Fibroblast of skin of abdomen (primary cell): ENCODE measurements at places on chromosomes 6 and 20.
A peak's percentile ranks its signal among the peaks of the same experiment; 100 is the strongest.

DNA sequence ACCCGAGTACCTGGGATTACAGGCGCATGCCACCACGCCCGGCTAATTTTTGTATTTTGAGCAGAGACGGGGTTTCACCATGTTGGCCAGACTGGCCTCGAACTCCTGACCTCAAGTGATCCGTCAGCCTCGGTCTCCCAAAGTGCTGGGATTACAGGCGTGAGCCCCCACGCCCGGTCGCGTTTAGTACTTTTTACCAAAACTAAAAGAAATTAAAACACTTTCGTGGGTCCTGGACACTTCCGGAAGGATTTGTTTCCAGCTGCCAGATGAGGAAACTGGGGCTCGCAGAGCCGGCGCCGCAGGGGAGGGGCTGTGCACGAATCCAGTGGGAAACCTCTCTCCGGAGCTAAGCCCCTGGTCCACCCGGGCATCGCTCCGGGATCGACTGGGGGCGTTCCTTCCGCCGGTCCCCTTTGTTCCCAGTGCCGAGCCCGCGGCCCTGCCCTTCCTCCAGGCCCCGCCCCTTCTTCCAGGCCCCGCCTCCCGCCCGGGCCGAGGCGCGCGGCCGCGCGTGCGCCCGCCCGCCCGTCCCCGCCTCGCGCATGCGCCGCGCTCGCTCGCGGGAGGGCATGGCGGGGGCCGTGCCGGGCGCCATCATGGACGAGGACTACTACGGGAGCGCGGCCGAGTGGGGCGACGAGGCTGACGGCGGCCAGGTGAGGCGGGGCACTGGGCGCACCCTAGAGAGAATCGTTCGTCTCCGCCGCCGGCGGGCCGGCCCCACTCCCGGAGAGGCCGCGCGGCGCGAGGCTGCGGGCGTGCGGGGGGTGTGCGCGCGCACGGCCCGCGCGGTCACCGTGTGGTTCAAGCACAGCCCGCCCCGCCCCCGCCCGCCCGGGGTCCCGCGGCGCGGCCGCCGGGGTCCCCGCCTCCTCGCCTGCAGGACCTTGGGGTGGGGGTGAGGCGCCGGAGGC lies at the start of gene NELFCD:
TSS of gene NELFCD (plus strand) at position 546 of the 917 bp plus-strand sequence. CDS start at position 600, 54 bp downstream.
- peak; percentile 87 for DNase-seq

DNA sequence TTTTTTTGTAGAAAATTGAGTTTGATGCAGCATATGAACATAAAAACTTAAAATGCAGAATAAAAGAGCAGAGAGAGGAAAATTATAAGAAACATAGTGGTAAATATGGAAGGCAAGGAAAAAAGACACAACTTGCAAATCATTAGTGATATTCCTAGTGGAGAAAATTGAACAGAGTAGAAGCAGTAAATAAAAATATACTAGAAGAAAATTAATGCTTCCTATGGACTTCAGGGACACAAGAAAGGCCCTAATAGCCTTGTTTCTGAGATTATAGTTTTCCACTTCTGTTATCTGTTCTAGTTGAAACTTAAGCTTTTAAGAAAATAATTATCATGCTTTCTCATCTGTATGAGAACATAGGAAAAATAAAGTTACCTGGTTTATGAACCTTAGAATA lies 25.6 kb upstream of the ADIG start:
- DNase-seq = no peak

- DNase-seq = no peak
Observed at GRCh38 chr20:3731944-3732326, 550 bp upstream of the HSPA12B start.

DNA sequence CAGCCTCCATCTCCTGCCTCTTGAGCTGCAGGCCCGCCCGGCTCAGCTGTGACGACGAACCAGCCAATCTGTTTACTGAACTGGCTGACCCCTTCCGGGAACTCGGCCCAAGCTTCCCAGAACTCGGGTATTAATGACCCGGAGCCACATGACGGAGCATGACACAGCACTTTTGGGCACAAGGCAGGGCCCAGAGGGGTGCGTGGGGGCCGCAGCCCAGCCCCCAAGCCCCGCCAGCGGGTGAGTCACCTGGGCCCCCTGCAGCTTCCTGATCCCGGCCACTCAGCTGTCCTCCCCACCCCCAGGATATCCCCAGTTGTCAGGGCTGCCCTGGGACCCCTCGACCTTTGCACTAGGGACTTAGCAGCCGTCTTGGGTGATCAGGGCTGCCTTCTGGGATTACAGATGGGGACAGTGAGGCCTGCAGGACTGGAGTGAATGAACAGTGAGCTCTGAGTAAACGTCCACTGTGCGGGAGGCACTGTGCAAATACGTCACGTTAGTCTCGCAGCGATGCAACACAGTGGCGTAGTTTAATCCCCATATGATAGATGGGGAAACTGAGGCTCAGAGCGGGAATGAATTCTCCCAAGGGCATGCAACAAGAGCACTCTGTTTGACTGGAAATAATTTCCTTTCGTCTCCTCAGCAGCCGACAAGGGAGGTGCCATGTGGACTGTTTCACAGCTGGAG lies 102.1 kb downstream of the CEBPB start:
- DNase-seq = peak; percentile 90

DNA sequence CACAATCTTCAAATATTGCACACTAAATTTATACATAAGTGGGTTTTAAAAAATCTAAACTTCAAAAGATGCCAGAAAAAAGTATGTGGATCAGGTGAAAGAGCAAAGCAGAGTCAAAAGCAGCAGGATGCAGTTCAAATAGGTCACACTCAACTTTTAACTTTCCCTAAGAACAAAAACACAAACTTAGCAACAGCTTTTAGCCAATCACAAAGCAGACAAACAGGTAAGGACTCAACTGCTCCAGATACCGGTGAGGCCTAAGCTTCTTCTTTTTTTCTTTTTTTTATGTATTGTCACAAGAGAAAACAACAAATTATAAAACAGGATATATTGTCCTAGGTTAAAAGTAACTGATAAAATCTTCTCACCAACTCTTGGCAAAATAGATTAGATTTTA lies 74.7 kb downstream of the SESN1 start:
- DNase-seq = no peak

DNA sequence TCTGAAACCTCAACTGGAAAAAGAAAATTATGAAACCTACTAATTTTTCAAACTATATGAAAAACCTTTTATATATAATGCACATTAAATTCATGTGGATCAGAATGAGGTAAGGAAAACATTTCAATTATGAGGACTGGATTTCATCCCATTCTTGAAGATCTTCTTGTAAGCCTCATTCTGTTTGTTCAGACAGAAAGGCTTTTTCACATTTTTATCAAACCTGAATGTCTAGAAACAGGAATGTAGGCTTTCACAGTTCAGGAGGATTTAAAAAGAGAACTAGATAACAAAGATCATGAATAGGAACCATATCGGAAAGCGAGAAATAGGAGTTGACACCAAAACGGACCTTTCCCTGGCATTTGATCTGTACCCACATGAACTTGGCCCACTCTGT lies 192.5 kb upstream of the KCNK16 start:
- no peak for DNase-seq

DNA sequence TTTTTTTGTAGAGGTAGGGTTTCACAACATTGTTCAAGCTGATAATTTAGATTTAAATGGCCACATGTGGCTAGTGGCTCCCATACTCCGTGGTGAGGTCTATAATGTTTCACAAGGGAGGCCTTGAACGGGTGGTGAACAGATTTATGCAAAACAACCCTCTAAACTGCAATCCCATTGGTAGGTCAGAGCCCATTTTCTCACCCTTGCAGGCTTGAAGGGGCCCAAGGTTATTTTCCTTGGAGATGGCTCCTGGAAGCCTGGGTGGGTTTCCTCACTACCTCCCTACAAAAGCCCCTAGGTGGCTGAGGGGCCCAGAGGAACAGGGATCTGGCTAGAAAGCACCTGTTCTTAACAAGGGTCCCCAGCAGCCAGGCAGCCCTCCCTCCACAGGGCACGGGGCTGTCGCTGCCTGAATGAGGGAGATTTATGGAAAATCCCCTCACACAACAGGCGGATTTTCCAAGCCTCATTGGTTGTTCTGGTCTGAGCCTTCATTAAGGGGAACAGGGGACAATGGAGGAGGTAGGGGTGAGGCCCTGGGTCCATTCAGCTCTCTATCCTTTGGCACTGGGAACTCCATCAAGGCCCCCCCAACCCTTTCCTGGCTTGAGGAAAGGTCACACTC lies 64.6 kb downstream of the VEGFA start:
- DNase-seq = no peak

- peak; percentile 27 for DNase-seq
Observed at GRCh38 chr6:144595266-144595665, 310.1 kb downstream of the UTRN start.

DNA sequence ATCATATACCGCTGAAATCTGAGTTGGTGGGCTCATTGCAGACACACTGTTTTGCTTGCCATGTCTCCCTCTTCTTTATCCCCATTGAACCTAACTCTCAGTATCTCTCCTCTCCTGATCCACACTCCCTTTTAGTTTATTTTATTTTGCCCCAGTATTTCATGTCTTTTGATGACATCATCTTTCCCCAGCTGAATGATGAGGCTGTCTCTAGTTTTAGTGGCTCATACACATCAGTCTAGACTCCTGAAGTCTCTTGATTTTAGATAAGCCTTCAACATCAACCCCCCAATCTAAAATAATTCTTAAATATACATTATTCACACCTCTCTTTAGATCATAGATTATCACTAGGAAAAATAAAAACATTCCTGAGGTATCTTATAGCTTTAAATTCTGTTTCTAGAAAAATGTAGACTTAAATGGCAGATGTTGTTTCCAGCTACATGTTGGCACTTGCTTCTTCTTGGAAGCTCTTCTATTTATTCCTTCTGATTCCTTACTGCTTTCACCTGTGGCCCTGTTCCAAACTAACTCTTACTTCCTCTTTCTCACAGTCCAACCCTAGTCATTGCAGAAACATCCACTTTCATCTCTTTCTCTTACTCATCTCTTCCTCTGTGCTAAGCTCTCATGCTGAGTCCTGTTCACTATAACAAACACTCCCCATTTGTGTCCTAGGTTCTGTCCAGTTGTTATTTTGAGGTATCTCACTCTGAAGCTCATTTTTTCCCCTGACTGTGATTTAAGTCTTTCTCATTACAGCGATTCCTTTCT lies 191.9 kb upstream of the SLC35B3 start:
- DNase-seq = peak; percentile 6

DNA sequence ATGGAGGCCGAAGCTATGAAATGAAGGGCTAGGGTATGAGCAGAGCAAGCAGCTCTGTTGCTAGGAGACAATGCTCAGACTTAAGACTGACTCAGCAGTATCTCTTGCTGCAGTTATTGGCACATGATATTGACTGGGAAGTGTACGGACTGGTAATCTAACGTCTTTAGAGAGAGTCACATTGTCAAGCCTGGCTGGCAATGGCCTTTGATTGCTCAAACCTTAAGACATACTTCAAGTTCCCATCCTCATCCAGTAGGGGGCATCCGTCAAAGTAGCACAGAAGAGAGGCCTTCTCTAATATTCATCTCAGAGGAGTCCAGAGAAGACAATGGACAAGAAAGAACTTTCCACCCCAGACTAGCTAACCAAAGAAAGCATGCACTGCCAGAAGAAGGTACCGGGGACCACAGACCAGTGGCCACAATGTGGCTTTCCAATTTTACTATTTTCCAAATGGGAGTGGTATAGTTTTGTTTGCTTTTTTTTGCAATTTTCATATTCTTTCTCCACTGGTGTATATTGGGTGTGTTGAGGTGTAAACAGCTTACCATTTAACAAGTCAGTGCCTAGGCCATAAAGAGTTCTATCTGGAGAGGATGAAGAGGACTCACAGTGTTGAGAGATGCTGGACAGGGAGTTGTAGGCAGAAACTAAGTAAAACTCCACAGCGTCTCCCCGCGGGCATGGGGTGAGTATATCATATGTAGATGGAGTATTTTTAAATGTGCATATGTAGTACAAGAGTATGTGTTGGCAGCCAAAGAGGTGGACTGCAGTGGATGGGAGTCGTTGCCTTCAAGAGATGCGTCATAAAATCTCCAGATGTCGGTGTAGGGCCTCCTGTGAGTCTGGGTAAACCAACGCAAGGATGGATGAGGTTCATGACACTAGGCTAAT lies 36.7 kb downstream of the LRFN2 start:
- DNase-seq = peak; percentile 37

- DNase-seq = no peak
Observed at GRCh38 chr6:142771162-142771561, 173.8 kb downstream of the HIVEP2 start.

DNA sequence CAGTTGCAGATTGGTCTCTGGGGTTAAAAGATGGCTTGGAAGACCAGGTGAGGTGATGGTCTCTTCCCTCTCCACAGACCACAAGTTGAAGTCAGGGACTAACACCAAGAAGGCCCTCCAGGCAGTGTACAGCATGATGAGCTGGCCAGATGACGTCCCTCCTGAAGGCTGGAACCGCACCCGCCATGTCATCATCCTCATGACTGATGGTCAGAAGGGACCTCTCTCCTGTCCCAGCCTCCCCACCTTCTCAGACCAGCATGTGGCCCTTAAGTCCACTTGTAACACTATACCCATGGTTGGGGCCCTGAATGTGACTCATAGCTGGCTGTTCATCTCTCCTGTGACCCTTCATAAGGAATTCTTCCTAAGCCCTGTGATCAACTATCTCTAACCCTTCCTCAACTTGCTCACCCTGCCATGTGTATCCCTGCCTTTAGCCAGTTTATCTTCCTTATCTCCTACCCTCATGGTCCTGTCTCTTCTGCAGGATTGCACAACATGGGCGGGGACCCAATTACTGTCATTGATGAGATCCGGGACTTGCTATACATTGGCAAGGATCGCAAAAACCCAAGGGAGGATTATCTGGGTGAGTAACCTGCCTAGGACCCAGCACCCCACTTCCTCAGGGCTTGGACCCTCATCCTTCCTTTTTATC lies 3.0 kb downstream of the CFB start:
- no peak for DNase-seq

DNA sequence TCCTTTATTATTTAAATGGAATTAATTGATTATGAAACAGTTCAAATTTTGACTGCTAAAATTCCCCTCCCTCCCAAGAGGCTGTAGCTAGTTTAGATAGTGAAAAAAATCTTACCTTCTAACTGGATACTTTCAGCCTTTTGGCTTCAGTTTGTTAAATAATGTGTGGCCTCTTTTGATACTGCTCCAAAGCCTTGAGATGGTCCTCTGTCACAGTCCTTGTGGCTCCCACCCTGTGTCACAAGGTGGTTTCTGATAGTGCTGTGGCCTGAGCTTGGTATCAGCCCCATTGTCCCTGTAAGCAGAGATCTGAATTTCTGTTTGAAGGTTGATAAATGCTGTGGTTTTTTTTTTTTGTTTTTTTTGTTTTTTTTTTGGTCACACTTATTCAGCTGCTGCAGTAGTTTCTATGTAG lies 20.8 kb downstream of the PANK2 start:
- DNase-seq = no peak

DNA sequence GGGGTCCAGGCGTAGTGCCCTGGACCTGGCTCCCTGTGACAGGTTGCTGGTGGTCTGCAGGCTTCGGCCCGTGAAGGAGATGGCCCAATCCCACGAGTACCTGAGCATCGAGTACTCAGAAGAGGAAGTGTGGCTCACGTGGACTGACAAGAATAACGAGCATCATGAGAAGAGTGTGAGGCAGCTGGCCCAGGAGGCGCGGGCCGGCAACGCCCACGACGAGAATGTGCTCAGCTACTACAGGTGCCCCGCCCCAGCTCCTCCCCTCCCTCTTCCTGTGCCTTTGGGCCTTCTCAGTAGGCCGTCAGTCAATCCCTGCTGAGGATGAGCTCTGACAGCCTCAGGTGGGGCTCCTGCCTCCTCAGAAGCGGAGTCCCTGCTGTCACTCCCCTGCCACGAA lies 42.6 kb downstream of the UQCC2 start:
- no peak for DNase-seq

- DNase-seq = no peak
Observed at GRCh38 chr6:169931261-169931660, 179.8 kb downstream of the ERMARD start.
